K562 (cell line): ENCODE measurements at places on chromosomes 6 and 20.

GRCh38 chr20:20204256-20204655 is 151.9 kb downstream of the CFAP61 start:
- DNase-seq, result no peak

DNA sequence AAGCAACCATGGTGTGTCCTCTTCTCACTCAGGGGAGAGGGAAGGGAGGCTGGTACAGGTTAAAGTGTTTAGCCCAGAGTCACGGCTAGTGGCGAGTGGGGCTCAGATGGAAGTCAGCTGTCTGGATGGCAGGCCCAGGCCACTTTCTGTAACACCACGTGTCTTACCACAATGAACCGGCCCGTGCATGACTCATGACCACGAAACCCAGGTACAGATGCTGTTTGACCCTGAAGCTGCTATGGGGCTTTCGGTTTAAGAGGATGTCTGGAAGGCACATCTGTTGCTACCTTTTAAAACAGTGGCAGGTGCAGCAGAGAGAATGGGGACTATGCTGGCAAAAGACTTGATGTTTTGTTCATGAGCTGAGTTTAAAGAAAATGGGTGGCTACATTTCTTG is 36.5 kb upstream of the MPC1 start:
- no peak for DNase-seq

GRCh38 chr6:143745166-143746133 is 67.7 kb downstream of the PHACTR2 start:
- peak; percentile 26 for DNase-seq

DNA sequence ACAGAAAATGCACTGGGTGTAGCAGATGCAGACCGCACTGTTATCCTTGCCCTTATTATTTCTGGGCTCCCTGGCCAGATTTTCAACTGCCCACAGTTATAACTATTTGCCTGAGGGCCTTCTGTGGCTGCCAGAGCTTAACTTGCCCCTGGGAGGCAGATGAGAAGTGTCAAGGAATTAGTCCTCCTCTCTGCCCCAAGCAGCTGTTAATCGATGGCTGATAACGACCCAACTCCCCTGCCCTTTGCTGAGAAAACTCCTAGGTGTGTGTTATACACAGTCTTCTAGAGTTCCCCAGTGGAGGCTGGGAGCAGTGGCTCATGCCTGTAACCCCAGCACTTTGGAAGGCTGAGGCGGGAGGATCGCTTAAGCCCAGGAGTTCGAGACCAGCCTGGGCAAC is 44.4 kb upstream of the SHLD1 start:
- no peak for DNase-seq

GRCh38 chr6:123648020-123648580 is 11.3 kb upstream of the TRDN start:
- no peak for DNase-seq

- DNase-seq, result no peak
Observed at GRCh38 chr6:127406122-127406521, 53.1 kb downstream of the KIAA0408 start.

- no peak for DNase-seq
Observed at GRCh38 chr20:57698116-57698866, 11.5 kb downstream of the PMEPA1 start.

DNA sequence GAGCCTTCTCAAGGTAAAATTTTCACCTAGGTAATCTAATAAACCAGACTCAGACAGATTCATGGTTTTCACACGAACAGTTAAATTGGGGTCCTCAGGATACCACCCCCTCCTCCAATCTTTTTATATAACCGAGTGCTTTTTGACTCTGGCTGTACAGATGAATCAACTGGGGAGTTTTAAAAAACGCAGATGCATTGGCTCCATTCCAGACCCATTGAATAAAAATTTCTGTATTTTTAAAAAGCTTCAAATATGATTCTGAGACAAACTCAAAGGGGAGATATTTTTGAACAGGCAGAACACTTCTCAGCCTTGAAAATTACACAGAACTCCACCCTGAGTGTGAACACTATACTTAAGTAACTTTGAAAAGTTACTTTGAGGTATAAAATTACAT is 7.2 kb downstream of the UTRN start:
- DNase-seq, result no peak

GRCh38 chr20:38405132-38405531 is 30.0 kb downstream of the SNHG17 start:
- no peak for DNase-seq

DNA sequence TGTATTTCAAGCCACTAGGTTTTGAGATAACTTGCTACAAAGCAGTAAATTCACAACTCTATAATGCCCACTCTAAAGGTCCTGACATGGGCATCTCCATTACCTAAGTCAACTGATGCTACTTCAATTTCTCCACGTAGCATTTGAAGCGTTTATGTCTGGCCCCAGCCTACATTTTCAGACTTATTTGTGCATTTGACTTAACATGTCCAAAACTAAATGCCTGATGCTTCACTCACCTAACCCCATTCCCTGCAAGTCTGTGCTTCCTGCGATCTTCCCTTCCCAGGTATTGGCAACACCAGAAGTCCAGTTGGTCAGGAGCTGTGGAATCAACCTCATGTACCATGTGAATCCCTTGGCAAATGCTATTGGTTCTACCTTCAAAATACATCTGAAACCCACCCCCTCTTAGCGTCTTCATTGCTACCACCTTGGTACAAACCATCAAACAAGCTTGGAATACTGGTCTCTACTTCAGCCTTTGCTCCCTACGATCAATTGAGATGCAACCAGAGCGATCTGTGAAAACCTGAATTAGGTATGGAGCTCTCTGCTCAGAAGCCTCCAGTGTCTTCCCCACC is 12.8 kb upstream of the ZNFX1 start:
- no peak for DNase-seq

- DNase-seq, result no peak
Observed at GRCh38 chr6:16623731-16624130, 137.5 kb downstream of the ATXN1 start.

DNA sequence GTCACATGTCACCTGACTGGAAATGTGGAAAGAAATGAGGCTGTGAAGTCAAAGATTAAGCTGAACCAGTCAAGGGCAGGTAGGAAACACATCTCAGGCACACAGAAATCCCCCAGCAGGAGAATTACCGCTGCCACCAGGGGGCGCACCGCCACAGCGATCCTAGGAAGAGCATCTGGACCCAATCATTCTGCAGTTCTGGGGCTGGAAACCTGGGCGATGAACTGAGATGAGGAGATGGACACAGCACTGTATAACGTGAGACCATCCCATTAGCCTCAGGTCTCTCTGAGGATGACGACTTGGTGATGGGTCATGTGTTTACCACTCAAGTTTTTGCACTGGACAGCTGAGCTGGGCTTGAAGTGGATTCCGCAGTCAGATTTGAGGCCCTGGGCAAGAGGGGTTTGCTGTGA is 6.5 kb upstream of the SLC24A3 start:
- peak; percentile 56 for DNase-seq

DNA sequence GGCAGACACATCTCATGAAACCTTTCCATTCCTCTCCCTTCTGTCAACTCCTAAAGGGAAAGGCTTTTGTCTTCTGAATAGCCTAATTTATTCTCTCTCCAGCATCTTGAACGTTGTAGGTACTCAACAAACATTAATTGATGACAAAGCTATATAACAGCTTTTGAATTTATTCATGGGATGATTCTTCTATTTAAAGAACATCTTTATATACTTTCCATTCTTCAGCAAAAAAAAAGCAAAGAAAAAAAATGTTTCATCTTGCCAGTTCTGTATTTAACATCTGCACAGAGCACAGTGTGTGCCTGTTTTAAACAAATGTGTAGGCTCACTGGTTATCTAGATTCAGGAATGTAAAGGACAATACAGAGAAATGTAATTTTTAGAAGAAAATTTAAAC is 648.7 kb downstream of the KIF16B start:
- no peak for DNase-seq

DNA sequence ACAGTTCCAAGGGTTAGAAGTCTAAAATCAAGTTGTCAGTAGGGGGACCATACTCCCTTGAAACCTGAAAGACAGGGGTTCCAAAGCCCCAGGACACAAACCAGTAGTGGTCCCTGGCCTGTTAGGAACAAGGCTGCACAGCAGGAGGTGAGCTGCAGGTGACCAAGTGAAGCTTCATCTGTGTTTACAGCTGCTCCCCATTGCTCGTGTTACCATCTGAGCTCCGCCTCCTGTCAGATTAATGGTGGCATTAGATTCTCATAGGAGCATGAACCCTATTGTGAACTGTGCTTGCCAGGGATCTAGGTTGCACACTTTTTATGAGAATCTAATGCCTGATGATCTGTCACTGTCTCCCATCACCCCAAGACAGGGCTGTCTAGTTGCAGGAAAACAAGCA is 25.3 kb upstream of the SIM1 start:
- no peak for DNase-seq

GRCh38 chr6:122151066-122151465 is 248.4 kb upstream of the HSF2 start:
- DNase-seq, result no peak

GRCh38 chr20:17644451-17644850 is 37.6 kb downstream of the RRBP1 start:
- DNase-seq, result no peak

DNA sequence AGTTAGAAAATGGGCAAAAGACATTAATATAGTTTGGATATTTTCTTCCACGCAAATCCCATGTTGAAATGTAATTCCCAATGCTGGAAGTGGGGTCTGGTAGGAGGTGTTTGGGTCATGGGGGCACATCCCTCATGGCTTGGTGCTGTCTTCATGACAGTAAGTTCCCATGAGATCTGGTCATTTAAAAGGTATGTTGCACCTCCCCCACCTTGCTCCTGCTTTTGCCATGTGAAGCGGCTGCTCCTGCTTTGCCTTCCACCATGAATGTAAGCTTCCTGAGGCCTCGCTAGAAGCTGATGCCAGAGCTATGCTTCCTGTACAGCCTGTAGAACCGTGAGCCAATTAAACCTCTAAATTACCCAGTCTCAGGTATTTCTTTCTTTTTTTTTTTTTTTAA is 16.3 kb upstream of the TMEM14A start:
- DNase-seq, result no peak

DNA sequence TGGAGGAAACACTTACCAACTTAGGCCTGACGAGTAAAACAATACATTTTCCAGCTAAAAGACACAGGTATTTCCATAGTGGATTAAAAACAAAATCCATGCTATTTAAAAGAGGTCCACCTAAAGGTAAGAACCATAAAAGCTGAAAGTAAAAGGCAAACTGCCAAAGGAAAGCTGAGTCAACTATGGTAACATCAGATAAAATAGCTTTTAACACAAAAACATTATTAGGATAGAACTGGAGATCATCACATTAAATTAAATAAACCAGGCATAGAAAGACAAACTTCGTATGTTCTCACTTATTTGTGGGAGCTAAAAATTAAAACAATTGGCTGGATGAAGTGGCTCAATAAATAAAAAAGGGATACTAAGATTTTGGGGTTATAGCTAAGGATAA is 166.8 kb upstream of the SLC22A16 start:
- DNase-seq, result no peak

- peak; percentile 47 for DNase-seq
Observed at GRCh38 chr6:104957301-104958177, 632 bp downstream of the LIN28B start.

DNA sequence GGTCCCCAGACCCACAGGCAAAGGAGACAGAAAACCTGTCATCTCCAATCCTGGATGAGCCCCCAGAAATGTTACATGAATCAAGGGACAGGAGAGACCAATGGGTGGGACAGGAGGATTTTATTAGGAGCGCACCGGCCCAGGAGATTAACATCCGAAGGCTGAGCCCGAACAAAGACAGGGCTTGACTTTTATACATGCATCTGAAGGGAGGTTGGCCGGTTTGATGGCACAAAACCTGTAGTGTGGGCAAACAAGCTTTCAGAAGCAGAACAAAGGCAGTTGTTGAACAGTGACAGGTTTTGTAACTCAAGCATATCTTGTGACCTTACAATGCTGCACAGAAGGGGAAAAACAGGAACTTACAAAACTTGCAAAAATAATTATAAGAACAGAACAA is 83.9 kb upstream of the GPR6 start:
- no peak for DNase-seq

DNA sequence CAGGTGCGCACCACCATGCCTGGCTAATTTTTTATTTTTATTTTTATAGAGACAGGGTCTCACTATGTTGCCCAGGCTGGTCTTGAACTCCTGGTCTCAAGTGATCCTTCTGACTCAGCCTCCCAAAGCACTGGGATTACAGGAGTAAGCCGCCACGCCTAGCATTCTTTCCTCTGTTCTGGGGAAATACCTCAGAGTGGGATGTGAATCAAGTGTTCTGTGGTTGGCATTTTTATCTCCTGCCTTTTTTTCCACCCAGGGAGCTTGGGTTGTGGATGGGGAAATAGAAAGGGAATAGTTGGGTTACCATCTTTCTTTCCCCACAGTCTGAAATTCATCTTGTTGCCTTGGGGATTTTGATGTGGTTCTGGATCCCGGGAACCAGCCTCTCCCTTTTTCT is 24.1 kb downstream of the TFAP2C start:
- no peak for DNase-seq

DNA sequence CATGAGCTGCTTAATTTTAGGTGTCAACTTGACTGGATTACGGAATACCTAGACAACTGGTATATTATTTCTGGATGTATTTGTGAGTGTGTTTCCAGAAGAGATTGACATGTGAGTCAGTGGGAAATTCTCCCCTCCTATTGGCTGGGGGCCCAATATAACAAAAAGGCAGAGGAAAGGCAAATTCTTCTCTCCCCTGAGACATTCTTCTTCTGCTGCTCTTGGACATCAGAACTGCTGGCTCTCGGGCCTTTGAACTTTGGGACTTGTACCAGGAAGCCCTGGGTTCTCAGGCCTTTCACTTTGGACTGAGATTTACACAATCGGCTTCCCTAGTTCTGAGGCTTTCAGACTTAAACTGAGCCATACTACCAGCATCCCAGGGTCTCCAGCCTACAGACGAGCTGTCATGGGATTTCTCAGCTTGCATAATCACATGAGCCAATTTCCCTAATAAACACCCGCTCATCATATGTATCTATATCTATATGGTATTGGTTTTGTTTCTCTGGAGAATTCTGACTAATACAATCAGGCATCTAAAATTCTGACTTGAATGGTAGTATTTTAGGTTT is 7.6 kb upstream of the BTN3A3 start:
- no peak for DNase-seq

DNA sequence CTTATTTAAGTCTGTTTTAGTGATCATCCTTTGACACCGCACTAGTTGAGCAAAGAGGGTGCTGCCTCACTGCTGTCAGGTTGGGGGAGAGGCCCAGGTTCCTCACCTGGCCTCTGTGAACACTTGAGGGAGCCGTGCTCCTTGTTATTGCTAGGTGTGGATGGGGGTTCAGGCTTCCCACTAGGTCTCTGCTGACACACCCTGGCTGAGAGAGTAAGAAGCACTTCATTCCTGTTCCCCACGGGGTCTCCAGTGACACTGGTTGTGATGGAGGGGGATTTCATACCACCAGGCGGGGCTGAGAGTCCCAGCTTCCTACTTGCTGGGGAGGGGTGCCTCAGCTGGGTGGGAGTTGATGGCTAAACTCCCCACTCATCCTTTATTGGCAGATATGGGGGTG is 11.1 kb upstream of the NOTCH4 start:
- DNase-seq, result no peak
